ENCODE measurements at places on chromosomes 6 and 20.

GRCh38 chr20:49310705-49311104 lies 32.8 kb upstream of the ZNFX1 start:
- DNase-seq, result no peak

- no peak for DNase-seq
Measured at GRCh38 chr6:136846046-136846445, 23.7 kb downstream of the PEX7 start.

GRCh38 chr20:14568225-14568624 lies 230.8 kb upstream of the FLRT3 start:
- DNase-seq, result no peak

GRCh38 chr6:107304421-107305025 lies 154.8 kb downstream of the PDSS2 start:
- DNase-seq, result no peak

DNA sequence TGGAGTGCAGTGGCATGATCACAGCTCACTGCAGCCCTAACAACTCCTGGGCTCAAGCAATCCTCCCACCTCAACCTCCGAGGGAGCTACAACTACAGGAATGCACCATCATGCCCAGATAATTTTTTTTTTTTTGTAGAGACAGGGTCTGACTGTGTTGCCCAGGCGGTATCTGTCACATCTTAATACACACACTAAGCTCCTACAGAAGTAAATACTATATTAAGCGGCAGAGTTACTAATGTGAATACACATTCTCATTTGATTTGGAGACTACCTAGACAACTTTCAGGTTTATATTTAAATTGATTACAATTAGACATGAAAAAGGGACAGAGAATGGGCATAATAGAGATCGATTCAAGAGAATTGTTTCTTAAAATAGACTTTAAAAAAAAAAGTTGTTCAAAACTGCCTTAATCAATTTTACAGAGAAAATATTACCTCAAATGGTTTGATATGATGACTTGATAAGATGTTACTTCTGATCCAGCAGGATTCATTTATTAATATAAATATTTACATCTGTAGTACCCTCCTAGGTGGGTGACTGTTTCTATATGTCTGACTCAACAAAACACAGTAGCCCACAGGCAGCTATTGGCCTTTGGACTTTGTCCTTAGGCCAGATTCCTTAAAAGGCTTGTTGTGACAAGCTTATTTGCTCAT lies 7.1 kb upstream of the LOC128125822 start:
- no peak for DNase-seq

GRCh38 chr20:49098136-49098535 lies 52.0 kb downstream of the CSE1L start:
- no peak for DNase-seq

DNA sequence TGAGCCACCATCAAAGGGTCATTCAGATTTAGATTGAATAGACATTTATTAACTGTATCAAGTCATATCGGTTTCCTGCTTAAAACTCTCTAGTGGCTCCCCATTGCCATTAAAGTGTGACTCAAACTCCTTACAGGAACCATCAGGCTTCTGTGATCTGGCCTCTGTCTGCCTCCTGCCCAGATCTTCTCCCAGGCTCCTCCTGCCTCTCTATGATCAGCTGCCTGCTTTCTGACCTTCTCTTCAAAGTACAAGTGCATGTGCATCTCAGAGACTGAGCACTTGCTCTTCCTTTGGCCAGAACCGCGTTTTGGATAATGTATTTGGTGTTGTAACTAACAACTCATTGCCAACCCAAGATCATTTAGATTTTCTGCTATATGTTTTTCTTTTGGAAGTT lies 52.7 kb downstream of the IL20RA start:
- no peak for DNase-seq

DNA sequence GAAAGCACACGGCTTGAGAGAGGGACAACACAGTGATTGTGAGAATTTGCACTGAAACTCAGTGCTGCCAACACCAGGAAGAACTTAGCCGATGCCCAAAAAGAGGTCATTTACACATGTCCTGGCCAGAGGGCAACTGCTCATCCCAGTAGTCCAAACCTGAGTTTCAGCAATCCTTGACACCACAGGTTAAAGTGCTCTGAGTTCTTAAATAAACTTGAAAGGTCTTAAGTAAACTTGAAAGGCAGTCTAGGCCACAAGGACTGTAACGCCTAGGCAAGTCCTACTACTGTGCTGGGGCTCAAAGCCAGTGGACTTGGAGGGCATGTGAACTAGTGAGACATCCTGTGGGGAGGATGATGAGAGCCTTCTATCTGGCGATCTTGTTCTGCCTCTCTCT lies 14.1 kb downstream of the SNX14 start:
- DNase-seq, result no peak

DNA sequence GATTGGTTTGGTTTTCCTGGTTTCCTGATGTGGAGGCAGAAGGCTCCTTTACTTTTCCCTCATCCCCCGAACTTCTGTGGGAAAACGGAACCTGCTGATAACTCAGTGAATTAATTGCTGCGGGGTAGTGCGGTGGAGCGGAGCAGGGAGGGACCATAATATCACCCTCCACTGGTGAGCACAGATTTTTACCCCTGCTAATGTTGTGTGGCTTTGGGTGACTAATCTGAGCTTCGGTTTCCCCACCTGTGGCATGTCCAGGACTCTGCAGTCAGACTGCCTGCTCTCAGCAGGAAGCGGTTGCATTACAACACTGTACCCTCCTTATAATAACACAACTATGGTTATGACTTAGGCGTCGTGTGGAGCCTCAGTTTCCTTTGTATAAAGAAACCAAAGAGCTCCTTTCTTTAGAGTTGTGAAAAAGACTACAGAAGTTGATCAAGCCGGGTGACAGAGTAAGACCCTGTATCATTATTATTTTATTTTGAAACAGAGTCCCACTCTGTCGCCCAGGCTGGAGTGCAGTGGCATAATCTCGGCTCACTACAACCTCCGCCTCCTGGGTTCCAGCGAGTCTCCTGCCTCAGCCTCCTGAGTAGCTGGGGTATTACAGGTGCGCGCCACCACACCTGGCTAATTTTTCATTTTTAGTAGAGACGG lies 2.2 kb upstream of the ID1 start:
- DNase-seq, result no peak

GRCh38 chr6:88565409-88565811 lies 398.0 kb downstream of the RNGTT start:
- DNase-seq, result no peak

- DNase-seq, result no peak
Measured at GRCh38 chr6:16776394-16777017, 15.2 kb upstream of the ATXN1 start.

GRCh38 chr20:3924304-3925112 lies 35.3 kb downstream of the PANK2 start:
- DNase-seq, result peak; percentile 91

DNA sequence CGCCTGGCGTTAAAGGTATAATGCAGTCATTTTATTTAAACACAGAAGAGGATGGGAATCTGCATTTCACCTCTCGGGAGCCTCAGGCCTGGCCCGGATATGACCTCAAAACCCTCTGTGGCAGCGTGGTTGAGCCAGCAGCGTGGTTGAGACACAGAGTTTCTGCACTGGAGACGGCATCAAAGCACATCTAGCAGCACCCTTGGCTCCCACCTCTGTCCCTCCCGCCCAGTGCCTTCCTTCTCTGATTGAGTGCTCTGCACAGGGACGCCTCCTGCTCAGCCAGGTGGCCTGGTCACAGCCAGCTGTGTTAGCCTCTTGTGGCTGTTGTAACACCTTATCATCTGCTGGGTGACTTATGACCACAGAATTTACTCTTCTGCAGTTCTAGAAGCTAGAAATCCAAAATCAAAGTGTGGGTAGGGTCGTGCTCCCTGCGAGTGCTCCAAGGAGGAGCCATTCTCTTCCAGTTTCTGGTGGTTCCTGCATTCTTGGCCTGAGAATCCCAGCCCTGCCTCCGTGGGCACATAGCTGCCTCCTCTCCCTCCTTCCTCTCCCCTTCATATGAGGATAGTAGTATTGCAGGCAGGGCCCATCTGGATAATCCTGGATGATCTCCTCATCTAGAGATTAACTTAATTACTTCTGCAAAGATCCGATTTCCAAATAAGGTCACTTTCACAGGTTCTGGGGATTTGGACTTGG lies 156.7 kb downstream of the SYCP2 start:
- no peak for DNase-seq

GRCh38 chr20:37395921-37396415 lies 50.0 kb downstream of the SRC start:
- no peak for DNase-seq

- no peak for DNase-seq
Measured at GRCh38 chr6:22300273-22300998, 3.6 kb upstream of the PRL start.

- no peak for DNase-seq
Measured at GRCh38 chr6:130132286-130132701, 90.5 kb downstream of the SAMD3 start.

DNA sequence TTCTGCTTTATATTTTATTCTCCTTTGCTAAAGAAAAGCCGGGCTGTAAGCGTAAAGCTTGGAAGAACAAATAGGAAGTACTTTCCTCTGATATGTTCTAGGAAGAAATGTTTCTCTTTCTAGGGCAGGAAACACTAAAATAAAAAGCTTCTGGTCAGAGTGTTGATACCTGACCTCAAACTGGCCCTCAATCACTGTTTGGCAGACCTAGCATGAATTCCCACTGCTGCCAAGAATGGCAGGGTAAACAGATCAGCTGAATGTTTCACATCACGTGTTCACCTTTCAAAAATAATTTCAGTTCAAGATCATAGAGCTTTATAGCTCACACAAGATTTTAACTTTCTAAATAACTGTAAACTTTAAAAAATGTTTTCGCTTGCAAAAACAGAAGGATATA lies 2.9 kb downstream of the MPC1 start:
- DNase-seq, result no peak

- DNase-seq, result peak; percentile 29
Measured at GRCh38 chr6:168584249-168584648, 143.3 kb downstream of the SMOC2 start.

DNA sequence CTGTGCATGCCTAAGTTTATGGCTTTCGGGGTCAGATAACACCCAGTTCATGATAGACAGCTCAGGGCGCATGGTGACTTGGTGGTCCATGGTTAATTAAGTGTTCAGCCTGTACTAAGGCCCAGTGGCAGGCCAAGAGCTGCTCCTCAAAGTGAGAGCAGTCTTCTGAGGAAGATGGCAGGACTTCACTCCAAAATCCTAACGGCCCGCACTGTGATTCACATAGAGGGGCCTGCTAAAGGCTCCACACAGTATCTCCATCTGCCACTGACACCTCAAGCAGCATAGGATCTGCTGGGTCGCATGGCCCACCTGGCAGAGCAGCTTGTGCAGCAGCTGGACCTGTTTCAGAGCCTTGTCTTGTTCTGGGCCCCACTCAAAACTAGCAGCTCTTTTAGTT lies 10.6 kb upstream of the CST7 start:
- DNase-seq, result no peak

GRCh38 chr20:18739751-18740166 lies 73.8 kb upstream of the SCP2D1 start:
- DNase-seq, result peak; percentile 43

- peak; percentile 81 for DNase-seq
Measured at GRCh38 chr6:89145956-89146717, at the start of gene PM20D2. Gene PM20D2, plus strand, starts transcription at chr6:89146055. Its CDS starts 90 bp downstream, at chr6:89146145.

DNA sequence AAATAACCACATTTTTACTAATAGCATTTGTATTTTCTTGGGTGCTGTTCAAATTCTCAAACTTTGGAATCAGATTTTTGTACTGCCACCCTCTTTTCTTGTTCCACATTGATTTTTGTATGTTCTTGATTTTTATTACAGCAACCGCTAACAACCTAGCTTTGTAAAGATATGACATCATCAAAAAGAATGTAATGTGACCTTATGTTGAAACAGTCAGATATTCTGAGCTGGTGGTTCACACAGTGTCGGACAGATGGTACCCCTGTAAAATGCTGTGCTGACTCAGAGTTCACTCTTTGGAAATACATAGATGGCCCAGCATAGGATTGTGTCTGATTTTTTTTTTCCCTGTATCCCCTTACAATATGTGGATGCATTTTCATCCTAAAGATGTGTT lies 118.9 kb downstream of the QKI start:
- no peak for DNase-seq

DNA sequence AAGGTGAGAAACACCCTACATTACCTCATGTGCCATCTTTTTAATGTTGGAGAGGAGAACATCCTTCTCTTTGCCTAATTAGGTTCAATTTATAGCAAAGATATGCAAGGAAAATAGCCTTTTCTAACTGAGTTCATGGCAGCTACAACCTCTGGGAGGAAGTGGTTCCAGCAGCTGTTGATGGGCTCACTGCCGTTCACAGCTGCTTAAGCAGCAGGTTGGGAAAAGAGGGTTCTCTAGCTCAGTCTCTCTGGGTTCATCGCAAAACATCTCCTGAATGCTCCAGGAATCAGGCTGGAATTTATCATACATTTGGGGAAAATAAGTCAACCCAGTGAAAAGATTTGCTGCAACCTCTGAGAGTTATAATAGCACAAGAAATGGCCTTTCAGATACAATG lies 115.1 kb downstream of the UNC5CL start:
- no peak for DNase-seq

GRCh38 chr6:52253494-52253893 lies 9.2 kb upstream of the IL17F start:
- DNase-seq, result no peak

DNA sequence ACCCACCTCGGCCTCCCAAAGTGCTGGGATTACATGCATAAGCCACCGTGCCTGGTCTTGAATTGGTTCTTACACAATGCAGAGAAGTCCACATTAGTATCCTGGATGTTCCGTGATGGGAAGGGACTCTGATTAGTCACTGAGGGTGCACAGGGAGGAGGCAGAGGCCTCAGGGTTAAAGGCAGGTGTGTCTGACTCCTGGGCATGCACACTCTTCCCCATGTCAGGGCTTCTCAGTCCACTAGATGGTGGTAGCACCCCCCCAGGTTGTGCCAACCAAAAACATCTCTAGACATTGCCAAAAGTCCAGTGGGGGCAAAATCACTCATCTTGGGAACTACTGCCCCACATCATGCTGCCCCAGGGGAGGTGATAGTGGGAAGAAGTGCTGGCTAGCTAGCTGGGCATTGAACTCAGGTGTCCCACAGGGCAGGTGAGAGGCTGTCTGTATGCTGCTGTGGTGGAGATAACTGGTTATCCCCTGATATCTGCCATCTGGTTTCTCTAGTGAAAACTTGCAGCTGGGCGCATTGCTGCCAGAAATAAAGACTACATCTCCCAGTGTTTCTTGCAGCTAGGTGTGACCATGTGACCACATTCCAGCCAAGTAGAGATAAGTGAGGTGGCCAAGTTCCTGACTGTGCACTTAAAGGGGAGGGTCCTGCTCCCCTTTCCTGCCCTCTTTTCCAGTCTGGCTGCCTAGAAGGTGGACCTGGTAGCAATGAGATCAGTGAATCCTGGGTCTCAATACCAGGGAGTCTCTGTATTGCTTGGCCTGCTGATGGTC lies 8.4 kb upstream of the NSFL1C start:
- no peak for DNase-seq

DNA sequence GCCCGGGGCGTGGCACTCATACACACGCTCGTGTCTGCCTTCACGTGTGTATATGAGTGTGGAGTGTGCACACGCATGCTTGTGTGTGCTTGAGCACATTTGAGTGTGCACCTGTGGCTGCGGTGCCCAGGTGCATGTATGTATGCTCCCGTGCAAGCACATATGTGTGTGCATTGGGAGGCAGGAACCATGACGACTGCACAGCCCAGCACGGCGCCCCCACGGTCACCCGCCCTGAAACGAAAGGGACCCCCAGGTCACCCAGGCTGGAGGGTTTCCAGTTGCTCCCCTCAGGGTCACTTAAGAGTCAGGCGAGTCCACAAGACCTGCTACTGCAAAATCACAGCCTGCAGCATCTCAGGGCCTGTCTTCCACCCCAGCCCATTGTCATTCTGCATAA lies 94.7 kb downstream of the YTHDF1 start:
- DNase-seq, result peak; percentile 17
